Iris pigment epithelial cell (primary cell): ENCODE measurements at places on chromosomes 11 and 22.

GRCh38 chr22:45254789-45255278 lies 14.1 kb upstream of the KIAA0930 start:
- DNase-seq, result no peak

GRCh38 chr11:34064291-34064690 lies 12.8 kb downstream of the CAPRIN1 start:
- DNase-seq, result no peak

- no peak for DNase-seq
Observed at GRCh38 chr11:117823294-117823945, 1.1 kb downstream of the FXYD2 start.

- peak; percentile 50 for DNase-seq
Observed at GRCh38 chr11:102485095-102485722, 32.6 kb upstream of the TMEM123 start.

GRCh38 chr22:49600891-49601431 lies 226.7 kb downstream of the BRD1 start:
- no peak for DNase-seq

DNA sequence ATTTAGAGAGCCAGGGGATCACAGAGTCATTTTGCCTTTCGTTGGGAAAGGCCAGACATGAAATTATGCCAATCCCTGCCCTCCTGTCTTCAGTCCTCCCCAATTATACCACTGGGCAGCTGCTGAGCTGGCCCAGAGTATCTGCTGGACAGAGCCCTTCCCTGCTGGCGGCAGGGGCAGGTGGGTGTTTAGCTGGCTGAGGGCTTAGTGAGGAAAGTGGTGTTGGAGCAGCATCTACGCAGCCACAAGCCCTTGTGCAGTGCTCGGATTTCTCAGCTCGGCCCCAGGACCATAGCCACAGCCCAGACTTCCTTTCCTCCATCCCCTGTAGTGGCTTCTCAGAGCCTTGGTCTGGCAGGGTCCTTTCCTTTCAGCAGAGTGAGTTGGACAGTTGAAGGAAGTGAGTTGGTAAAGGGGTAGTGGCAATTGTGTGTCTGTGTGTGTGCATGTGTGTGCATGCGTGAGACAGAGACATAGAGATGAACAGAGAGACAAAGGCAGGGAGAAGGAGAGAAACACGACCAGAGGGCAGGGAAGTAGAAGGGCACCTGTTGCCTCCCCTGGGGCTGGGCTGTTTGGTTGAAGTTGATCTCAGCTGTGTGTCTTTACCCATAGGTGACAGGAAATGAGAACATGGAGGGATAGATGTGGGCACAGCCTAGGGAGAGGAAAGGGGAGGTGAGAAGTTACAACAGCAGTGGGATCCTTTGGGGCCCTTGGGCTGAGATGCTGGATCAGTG lies 66.2 kb downstream of the GRIK4 start:
- no peak for DNase-seq
